Stimulated activated CD8-positive, alpha-beta memory T cell treated with anti-CD3 and anti-CD28 coated beads, Interleukin-7, amount 100 ng/mL, for 1 hour (primary cell): ENCODE measurements at places on chromosomes 7 and 10.

DNA sequence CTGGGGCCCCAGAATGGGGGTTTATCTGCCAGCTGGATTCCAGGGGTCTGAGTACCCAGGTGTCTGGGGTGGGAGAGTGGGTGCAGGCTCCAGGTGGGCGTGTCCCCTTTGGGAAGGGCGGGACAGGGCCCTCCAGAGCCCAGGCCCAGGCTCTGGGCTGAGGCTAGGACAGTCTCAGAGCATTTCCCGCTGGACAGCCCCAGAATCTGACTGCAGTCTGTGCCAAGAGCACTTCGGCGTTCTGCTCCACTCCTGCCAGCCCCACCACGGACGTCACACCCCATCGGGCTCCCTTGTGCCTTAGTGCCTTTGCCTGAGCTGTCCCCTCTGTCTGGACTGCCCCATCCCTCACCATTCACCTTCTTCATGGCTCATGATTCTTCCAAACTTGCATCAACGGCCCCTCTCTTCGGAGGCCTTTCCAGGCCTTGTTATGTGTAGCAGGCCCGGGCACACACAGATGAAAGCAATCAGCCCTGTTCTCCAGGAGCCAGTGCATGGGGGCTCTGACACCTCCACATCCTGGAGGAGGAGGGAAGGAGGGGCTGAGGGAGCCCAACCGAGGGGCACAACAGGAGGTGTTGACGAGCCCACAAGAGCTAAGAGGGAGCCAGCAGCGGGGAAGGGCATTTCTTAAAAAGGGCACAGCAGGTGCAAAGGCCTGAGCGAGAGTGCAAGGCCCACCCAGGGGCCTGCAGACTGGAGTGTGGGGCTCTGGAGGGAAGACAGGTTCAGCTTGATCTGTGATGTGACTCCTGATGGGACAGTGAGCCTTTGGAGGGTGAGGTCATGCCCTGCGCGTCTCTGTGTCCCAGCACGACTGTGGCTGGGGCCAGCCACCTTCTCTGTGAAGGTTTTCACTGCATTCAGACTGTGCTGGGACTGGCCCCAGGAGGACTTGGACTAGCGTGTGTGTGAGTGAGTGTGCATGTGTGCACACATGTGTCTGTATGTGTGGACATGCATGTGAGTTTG lies 41.7 kb downstream of the GTF2IRD1 start:
- DNase-seq, result no peak

- no peak for DNase-seq
Observed at GRCh38 chr7:75639071-75639885, 99.5 kb downstream of the HIP1 start.

DNA sequence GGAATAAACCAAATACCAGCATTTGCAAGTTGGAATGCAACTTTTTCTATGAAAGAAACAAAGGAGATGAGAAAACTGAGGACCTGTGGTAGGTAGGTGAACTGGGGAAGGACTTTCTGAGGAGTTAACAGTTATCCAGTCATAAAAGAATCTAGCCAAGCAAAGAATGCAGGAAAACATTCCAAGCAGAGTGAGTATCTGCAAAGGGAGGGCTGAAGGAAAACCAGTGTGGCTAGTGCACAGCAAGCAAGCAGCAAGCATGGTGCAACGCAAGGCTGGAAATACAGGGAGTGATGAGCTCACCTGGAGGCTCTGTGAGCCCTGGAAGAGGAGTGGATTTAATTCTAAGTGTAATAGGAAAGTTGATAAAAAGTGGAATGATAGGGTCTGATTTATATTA lies 44.0 kb downstream of the RTKN2 start:
- DNase-seq, result no peak

GRCh38 chr10:79404690-79405131 lies 40.7 kb downstream of the ZCCHC24 start:
- DNase-seq, result no peak

DNA sequence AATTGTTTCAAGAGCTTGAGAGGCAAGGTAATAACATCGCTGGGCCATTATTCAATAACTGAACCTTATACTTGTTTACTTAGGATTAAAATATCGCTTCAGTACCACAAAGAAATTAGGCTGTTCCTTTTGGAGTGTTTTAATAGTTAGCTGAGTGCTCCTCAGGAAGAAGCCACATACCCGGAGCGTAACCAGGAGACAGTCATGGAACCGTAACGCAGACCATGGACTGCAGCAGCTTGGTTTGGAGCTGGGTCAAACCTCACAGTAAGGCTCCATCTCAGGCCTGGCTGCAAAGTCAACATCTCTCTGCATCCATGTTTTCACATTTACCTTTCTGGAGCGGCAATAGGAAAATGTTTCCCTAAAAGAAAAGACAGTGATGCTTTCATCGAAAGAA lies 599.0 kb downstream of the TNS3 start:
- no peak for DNase-seq
